DND-41 (cell line): ENCODE measurements at places on chromosomes 16 and 17.

DNA sequence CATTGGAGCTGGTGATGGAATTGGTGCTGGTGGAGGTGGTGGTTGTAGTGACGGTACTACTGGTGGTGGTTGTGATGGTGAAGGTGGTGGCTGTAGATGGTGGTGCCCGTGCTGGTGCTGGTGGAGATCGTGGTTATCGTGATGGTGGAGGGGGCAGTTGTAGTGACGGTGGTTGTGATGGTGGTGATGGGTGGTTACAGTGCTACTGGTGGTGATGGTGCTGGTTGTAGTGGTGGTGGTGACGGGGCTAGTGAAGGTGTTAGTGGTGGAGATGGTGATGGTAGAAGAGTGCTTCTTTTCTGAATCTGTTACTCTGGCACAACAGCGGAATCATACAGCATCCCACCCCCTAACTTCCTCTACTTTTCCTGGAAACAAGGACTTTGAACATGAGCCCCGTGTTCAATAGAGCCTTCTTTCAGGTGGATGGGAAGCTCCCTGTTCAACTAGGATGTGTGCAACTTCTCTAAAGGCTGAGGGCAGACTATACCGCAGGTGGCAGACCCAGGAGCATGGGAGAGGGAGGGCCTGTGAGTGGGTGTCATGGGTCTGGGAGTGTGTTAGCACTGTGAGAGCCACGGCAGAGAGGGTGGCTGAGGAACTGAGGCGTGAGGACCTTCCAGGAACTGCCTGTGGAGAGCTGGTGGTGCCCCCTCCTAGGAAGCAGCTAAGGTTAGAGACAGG is 8.2 kb downstream of the TBX21 start:
- DNase-seq: peak; percentile 29

GRCh38 chr16:1884889-1885288 is 12.9 kb upstream of the MEIOB start:
- DNase-seq: no peak

DNA sequence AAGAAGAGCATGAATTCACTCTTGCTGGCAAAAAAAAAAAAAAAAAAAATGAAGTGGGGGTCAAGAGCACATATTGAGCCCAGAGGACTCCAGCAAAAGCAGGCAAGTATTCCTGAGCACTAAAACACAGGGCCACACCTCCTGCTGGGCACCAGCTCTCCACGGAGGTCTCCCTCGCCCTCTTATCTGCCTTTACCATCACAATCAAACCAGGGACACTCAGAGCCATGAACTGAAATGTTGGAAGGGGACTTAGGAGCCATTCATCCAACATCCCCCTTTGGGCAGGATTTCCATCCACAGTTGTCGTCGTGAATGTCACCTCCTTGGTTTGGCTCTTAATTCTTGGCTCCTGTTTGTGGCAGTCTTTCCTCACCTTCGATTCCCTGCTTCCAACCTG is 89.8 kb upstream of the GNAO1 start:
- no peak for DNase-seq

DNA sequence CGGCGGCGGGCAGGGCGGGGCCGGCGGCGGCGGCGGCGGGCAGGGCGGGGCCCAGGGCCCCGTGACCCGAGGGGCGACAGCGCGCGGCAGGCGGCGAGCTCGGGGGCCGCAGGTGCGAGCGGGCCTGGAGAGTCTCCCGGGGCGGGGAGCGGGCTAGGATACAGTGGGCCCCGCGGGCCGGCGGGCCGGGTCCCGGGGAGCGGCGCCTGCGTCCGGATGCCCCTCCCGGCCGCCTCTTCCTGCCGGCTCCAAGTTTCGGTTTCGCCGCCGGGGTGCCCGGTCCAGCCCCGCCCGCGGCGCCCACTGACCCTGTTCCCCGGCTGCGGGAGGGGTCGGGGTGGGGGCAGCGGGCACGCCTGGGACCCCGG is at the start of gene RNF213:
Gene RNF213 (plus strand): TSS at position 62 of the 368 bp plus-strand sequence. CDS start 2,830 bp downstream, outside the sequence.
- DNase-seq: peak; percentile 75

DNA sequence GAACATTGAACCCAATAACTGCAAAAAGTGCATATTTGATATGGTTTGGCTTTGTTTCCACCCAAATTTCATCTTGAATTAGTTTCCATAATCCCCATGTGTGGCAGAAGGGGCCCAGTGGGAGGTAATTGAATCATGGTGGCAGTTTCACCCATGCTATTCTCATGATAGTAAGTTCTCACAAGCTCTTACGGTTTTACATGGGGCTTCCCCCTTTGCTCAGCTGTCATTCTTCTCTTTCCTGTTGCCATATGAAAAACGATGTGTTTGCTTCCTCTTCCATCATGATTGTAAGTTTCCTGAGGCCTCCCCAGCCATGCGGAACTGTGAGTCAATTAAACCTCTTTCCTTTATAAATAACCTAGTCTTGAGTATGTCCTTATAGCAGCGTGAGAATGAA is 127.6 kb downstream of the CHD9NB start:
- DNase-seq: no peak

GRCh38 chr16:89473791-89474414 is 16.5 kb downstream of the ANKRD11 start:
- peak; percentile 48 for DNase-seq

DNA sequence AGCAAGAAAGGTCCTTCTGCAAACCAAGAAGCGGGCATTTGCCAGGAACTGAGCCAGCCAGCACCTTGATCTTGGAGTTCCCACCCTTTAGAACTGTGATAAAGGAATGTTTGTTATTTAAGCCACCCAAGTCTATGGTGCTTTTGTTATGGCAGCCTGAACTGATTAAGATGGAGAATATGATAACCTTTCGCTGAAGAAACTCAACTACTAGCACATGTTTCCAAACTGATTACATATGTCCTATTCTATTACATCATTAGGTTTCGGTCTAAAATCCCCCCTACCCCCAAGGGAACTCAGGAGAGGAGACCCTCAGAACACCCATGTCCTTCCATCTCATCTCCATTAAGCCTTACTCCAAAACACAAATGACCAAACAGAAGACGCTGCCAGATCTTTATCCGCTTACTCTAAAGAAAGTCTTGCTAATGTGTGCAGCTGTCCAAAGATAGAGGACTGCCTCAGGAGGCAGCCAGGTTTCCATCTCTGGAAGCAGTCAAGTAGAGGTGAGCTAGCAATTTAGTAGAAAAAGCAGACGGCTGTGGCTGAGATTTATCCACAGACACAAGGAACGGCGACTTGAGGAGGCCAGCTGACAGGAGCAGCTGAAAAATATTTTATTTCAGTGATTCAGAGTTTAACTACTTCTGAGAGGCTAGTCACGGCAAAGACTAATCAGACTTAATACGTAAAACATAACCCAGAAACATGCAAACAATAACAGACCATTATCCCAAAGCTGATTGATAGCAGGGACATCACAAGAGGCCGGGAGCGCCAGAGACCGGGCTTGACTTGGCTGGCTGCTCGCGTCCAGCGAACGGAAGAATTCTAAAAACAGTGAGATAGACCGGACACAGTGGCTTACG is 611.4 kb upstream of the CDH5 start:
- DNase-seq: no peak

DNA sequence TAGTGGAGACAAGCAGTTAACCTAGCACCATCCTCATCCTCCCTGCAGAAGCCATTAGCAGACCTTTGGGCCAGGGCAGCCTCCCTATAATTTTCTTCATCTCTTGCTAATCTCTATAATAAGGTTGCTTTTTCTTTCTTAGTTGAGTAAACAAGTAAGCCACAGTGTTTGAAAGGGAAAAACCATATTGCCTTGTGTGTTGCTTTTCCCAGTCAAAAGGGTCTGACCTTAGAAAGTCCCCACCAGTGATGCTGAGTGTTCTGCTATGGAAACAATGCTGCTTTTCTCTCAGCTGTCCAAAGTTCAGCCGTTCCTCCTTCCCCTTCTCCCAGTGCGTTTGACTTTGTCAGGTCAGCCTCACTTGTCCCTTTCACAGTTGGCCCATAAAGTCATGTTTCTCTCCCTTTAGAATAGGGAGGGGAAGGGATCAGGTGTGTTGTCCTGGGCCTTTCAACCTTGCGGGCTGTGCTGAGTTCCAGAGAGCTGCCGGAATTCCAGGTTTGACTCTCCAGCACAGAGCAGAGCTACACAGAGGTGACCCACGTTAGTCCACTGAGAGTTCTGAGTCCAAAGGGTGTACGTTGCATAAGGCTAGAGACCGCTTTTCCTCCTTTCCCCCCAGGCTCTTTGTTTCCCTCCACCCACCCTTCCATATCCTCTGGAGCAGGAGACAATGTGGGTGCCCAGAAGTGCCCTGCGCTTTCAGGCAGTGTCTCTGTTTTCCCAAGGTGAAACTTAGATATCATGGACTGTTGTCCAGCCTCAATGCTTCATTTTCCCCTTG is 15.9 kb upstream of the CLEC18C start:
- no peak for DNase-seq

GRCh38 chr17:57544401-57544800 is 200.7 kb downstream of the CCDC182 start:
- DNase-seq: no peak

DNA sequence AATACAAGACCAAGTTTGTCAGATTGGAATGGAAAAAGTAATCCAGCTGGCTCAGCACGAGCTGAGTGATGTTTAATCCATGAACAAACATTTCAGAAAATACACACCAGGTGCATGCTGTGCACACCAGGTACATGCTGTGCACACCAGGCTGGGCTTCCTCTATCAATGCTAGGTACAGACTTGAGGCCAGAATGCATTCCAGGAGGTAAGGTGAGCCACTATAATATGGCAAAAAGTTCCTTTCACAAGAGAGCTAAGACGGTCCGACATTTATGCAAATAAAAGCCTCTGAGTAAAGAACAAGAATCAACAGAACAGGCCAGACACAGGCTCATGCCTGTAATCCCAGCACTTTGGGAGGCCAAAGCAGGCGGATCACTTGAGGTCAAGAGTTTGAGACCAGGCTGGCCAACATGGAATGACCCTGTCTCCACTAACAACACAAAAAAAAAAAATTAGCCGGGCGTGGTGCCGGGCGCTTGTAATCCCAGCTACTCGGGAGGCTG is 128.2 kb downstream of the ZNF778 start:
- DNase-seq: no peak

GRCh38 chr17:7889166-7889955 is 772 bp downstream of the CHD3 start:
- DNase-seq: no peak

GRCh38 chr16:50393858-50394802 is 25.3 kb upstream of the BRD7 start:
- DNase-seq: no peak

- DNase-seq: no peak
Observed at GRCh38 chr17:31598399-31598782, 206.9 kb downstream of the RAB11FIP4 start.

- no peak for DNase-seq
Observed at GRCh38 chr17:21711182-21711581, 18.9 kb downstream of the KCNJ18 start.

DNA sequence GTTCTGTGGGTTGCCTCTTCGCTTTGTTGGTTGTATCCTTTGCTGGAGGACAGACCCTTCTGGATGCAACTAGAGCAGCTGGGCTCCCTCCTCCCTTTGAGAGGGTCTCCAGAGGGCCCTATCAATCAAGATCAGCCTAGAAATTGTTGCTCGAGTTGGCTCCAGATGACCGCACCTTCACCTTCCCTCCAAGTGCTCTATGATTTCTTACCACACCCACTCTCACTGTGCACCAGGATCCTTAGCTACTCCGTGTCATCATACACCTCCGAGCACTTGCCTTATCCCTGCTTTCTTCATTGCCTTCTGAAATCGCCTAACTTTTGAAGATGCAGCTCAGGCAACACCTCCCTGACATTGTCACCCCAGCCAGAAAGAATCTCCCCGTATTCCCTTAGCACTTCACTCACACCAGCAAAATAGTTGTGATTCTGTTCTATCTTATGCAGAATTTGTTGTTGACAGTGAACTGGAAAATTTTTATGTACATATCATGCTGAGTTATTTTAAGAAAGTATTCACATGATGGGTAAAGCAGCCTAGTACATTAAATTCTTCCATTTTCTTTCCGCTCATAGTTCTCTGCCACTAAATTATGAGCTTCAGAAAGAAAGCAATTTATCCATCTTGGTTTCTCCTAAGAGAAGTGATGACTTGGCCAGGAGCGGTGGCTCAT is 52.9 kb downstream of the ABAT start:
- no peak for DNase-seq
